Stimulated activated CD4-positive, alpha-beta T cell treated with anti-CD3 and anti-CD28 coated beads, Interleukin-2, amount 100 ng/mL, for 4 hours (primary cell): ENCODE measurements at places on chromosomes 12 and 14.

DNA sequence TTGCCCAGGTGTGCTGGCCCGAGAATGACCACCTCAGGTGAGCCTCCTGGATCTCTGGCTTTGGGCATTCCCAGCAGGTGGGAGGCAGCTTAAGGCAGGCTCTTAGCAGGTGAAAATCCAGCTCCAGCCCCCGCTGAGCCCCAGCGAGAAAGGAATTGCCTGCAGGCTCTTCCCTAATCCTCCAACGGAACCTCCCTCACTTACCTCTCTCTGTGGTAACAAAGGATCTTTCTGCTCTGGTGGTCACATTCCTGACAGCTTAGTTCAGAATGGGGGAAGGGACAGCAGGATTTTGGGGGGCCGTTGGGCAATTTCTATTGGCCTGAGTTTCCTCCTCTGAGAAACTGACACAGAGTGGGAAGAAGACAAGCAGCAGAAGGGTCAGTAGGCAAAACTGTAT, 116.0 kb upstream of the LHX5 start:
- no peak for DNase-seq

- no peak for DNase-seq
Measured at GRCh38 chr14:75450381-75451276, 22.8 kb downstream of the JDP2 start.

DNA sequence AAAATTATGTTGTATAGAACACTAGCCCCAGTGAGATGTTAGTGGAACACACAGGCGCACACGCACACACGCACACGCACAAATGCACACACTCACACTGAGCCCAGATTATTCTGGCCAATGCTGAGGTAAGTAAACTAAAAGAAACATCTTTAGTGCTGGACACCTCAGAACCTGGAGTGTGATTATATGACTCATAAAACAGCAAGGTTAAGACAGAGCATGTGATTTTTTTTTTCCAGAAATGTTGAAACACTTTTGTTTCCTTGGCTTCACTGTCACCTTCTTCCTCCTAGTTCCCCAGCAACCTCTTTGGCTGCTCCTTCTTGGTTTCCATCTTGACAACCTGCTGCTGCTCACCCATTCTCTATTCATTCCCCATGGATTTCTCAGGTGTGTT, 141.0 kb upstream of the ALG10B start:
- no peak for DNase-seq

GRCh38 chr12:119222222-119222951, 43.7 kb downstream of the HSPB8 start:
- DNase-seq: no peak

DNA sequence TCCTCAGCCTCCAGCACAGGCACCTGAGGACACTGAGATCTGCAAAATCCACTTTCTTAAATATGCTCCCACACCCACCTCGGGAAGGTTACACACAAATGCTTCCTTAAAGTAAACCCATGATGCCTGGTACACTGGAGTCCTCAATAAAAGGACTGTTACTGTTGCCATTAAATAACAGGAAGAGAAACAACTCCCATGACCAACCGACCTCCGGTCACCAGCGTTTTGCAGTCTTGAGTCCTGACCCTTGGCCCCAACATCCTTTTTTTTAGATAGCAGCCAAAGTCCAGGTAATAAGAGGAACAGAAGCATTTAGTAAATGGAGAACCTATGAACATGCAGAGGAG, 42.4 kb downstream of the ITPK1 start:
- DNase-seq: no peak

DNA sequence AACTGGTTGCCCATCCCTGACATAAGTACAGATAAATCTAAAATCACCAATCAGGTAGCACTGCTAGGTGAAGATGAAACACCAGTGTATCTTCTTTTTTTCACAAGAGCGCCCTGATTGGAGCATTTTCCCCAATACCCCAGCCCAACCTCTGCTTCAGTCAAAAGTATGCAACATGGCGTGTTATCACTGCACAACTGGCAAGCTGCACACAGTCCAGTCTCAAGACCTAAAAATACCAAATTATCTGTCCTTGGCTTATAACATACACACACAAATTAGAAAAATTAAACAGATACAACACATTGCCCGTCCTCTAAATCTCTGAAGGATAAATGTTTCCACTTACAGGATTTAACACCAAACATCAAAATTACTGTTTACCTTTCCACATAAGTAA, 20.2 kb upstream of the SELPLG start:
- no peak for DNase-seq

- no peak for DNase-seq
Measured at GRCh38 chr14:71647086-71647784, 285.0 kb upstream of the RGS6 start.

- no peak for DNase-seq
Measured at GRCh38 chr14:79229383-79229909, 981.9 kb downstream of the DIO2 start.

GRCh38 chr12:58844161-58844560, 76.1 kb downstream of the LRIG3 start:
- DNase-seq: no peak
